ENCODE measurements at places on chromosomes 4 and X.

DNA sequence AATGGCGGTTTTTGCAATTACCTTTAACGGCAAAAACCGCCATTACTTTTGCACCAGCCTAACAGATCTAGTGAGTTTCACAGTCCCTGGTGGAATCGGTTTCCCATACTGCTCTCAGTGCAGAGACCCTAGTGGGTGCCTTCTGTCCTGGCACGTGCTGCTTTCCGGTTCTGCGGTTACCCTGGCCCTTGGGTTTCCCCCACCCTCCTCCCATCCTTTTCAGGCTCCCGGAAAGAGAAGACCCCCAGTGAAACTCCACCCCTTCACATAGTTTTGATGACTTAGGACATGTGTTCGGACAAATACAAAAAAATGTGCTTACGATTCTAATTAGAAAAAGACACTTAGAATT, 36.9 kb downstream of the NLGN3 start:
- DNase-seq = no peak
- peak overlapping the region; percentile 85 for H3K27ac ChIP-seq
- H3K4me1 ChIP-seq = peaks cover 8% of the 10 kb centered on the region
- no peaks in the 10 kb centered on the region for H3K36me3 ChIP-seq

DNA sequence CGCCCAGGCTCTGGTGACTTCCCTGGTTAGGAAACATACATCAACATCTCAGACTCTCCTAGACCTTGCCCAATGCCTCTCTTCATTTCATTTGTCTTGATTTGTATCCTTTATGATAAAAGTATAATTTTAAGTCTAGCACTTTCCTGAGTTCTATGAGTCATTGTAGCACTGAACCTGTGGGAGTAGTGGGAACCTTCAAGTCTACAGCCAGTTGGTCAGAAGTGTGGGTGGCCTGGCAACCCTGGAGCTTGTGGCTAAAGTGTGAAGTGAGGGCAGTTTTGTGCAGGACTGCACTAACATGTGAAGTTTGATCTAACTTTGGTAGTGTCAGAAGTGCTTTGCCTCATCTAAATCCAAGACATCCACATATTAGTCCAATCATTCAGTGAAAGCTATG, 259.3 kb upstream of the IGFBP7 start:
- H3K4me1 ChIP-seq = no peaks in the 10 kb centered on the region
- H3K4me3 ChIP-seq = no peak overlapping the region
- H3K27ac ChIP-seq = no peak overlapping the region
- H3K27me3 ChIP-seq = no peaks in the 10 kb centered on the region
- DNase-seq = no peak
- H3K36me3 ChIP-seq = no peaks in the 10 kb centered on the region

DNA sequence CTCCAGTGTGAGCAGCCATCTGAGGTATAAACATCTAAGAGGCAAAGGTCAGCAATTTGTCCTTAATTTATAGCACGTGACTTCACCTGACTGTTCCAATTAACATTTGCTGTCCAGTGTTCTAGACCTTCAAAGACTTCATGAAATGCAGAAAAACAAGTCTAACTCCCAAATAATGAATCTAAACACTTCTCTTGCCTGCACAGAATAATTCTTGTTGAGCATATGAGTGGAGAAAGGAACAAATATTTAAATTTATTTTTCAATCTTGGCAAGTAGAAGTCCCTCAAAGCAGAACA, 12.0 kb downstream of the RFC1 start:
- peaks cover 5% of the 10 kb centered on the region for H3K36me3 ChIP-seq
- peak overlapping the region; percentile 3 for H3K4me3 ChIP-seq
- no peak for DNase-seq
- peak overlapping the region; percentile 73 for H3K27ac ChIP-seq

DNA sequence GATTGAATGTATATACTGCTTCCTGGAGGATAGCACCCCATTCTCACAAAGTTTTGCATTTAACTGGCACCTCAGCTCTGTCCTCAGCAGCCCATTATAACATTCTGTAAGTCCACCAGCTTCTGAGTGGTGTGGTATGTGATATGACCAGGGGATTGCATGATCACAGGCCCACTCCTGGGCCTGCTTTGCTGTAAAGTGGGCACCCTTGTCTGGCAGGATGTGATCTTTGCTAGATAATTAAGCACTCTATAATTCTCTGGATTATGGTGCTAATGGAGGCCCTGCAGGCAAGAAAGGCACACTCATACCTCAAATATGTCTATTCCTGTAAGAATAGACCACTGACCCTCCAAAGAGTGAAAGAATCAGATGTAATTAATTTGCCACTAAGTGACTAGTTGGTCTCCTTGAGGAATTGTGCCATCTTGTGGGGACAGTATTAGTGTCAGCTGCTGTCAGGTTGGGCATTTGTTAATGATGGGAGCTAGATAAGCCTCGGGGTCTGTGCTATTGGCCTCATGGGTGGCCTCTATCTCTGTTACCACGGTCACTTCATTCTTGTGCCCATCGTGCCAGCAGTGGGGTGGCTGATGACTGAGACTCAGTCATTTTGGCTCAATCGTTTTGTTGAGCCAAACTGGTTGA, 2.2 kb upstream of the CFI start:
- DNase-seq = no peak
- H3K36me3 ChIP-seq = no peaks in the 10 kb centered on the region
- H3K4me1 ChIP-seq = no peaks in the 10 kb centered on the region
- no peak overlapping the region for H3K27ac ChIP-seq

DNA sequence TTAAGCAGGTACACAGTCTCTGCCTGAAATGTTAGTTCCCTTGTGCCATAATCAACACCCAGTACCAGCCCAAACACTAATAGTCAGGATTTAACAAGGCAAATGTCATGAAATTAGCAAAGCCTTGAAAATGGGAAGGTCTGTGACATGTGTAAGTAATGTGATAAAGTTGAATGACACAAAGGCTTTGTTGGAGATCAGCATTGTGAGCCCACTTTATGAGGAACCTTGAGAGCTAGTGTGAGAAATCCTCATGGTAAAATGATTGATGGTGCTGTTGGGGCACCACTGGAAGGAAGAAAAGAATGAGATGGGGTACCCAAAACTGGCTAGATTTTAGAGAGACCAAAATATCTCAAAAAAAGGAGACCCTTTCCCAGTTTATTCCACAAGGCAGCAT, 3.3 kb upstream of the LIN54 start:
- peak overlapping the region; percentile 98 for H3K4me3 ChIP-seq
- peaks cover 33% of the 10 kb centered on the region for H3K4me1 ChIP-seq

DNA sequence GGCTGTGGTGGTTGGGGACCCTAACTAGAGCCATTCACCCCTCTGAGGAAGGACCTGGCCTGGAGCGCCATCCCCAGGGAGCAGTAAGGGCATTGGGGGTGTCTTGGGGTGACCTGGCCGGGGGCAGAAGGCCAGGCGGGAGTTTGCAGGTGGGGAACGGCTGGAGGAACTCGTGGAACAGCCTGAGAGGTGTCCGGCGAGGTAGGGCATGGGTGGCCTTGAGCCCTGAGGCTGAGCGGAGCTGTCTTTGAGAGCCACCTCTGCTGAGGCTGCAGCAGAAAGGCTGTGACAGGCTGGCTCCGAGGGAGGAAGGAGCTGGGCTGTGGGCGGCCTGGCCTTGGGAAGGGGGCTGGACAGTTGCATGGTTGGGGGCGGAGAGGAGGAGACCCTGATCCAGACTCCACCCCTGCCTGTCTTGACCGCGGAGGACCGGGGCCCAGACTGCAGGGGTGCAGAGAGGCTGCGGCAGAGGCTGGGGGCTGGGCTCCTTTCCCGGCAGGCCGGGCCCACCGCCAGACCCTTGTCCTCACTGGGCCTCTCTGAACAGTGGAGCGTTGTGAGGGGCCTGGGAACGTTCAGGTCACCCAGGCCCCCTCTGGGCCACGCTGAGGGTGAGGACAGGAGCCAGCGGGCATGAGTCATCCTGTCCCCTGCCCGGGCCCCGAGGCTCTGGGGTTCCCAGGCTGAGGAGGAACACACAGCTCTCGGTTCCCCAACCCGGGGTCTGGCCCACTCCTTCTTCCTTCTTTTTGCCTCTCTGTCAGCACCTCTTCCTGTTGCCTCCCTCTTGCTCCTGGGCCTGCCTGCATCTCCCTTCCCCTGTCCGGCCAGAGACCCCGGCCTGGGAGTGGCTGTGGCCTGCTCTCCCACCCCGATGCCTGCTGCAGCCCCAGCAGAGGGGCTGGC, 8.1 kb downstream of the SH3BP2 start:
- no peak overlapping the region for H3K4me3 ChIP-seq
- peak overlapping the region; percentile 74 for H3K27ac ChIP-seq
- H3K27me3 ChIP-seq = no peaks in the 10 kb centered on the region

- H3K27me3 ChIP-seq = no peaks in the 10 kb centered on the region
- H3K27ac ChIP-seq = no peak overlapping the region
- H3K4me1 ChIP-seq = no peaks in the 10 kb centered on the region
- no peak for DNase-seq
- H3K4me3 ChIP-seq = no peak overlapping the region
Measured at GRCh38 chrX:134501941-134502340, 42.0 kb downstream of the HPRT1 start.
